ENCODE measurements at places on chromosomes 7 and 10.

DNA sequence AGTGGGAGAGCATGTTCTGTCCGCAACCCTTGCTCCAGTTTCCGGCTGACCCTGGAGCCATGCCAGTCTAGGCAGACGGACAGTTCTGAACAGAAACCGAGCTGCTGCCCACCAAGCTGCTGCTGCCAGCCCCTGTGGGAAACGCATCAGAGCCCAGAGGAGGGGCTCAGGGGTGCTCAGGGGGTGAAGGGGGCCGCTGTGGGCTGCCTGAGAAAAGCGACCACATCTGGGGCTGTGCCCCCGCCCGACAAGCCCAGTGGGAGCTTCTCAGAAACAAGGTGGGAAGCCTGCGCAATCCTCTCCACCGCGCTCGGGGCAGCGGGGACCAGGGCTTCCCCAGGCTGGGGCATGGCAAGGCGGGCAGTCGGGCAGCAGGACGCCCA is 38.8 kb upstream of the CFAP46 start:
- no peaks in the 10 kb centered on the region for H3K36me3 ChIP-seq
- no peak overlapping the region for H3K4me3 ChIP-seq
- H3K4me1 ChIP-seq, result no peaks in the 10 kb centered on the region
- no peaks in the 10 kb centered on the region for H3K27me3 ChIP-seq
- H3K27ac ChIP-seq, result no peak overlapping the region
- DNase-seq, result no peak

- no peaks in the 10 kb centered on the region for H3K4me1 ChIP-seq
- H3K27me3 ChIP-seq, result no peaks in the 10 kb centered on the region
- DNase-seq, result no peak
Observed at GRCh38 chr7:12458520-12459131, 55.0 kb upstream of the VWDE start.

DNA sequence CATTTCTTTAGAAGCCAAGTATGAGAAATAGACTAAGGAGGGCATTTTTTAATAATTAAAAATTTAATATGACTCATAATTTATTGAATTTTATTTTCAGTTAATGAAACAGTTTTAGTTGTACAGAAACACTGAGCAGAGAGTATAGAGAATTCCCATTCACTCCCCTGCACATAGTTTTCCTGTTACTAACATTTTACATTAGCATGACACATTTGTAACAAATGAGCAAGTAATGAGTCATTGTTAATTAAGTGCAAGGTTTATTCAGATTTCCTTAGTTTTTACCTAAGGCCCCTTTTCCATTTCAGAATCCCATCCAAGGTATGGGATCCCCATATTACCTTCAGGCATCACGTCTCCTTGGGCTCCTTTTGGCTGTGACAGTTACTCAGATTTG is 271.5 kb upstream of the FZD8 start:
- H3K27me3 ChIP-seq, result no peaks in the 10 kb centered on the region
- DNase-seq, result no peak

- peak overlapping the region; percentile 87 for H3K27ac ChIP-seq
- no peak for DNase-seq
- peaks cover 47% of the 10 kb centered on the region for H3K4me1 ChIP-seq
- H3K4me3 ChIP-seq, result no peak overlapping the region
- no peaks in the 10 kb centered on the region for H3K36me3 ChIP-seq
- no peaks in the 10 kb centered on the region for H3K27me3 ChIP-seq
Observed at GRCh38 chr7:134741907-134742635, 37.4 kb upstream of the CALD1 start.

- H3K4me1 ChIP-seq, result no peaks in the 10 kb centered on the region
- no peak overlapping the region for H3K4me3 ChIP-seq
- H3K27ac ChIP-seq, result no peak overlapping the region
- DNase-seq, result no peak
- H3K27me3 ChIP-seq, result no peaks in the 10 kb centered on the region
Observed at GRCh38 chr10:21954690-21955089, 48.8 kb downstream of the DNAJC1 start.

DNA sequence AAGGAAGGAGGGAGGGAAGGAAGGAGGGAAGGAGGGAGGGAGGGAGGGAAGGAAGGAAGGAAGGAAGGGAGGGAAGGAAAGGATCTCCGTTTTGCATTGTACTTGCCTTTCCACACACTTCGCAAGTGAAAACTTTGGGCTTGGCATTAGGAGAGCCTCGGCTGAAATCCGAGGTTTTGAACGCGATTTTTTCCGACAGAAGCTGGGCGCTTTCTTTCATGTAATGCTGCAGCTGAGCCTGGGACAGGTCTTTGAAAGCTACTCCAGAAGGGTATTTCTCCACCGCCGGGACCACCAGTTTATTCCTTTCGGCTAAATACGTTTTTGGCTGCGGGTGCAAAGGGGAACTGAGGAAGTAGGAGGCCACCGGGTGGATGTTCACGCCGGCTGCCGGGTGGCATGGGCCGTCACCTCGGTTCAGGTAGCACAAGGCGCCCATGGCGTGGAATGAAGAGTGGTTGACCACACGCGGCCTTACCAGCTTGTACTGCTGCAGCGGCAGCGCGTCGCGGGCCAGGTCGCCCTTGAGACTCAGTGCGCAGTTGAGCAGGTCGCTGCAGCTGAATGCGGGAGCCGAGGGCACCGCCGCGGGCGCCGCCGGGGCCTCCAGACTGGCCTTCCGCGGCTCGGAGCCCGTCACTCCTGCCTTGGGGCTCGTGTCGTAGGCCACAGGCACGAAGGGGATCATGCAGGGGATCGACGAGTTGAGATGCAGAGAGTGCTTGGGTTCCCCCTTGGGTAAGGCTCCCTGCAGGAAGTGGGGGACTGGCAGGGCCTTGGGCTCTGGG is 825 bp downstream of the FEZF1 start:
- H3K4me3 ChIP-seq, result no peak overlapping the region
- no peak for DNase-seq
- no peaks in the 10 kb centered on the region for H3K36me3 ChIP-seq

- peaks cover 16% of the 10 kb centered on the region for H3K4me1 ChIP-seq
- no peak overlapping the region for H3K4me3 ChIP-seq
- no peak for DNase-seq
- no peaks in the 10 kb centered on the region for H3K36me3 ChIP-seq
Observed at GRCh38 chr7:47942132-47942531, 6.1 kb downstream of the PKD1L1 start.

- DNase-seq, result no peak
- no peak overlapping the region for H3K4me3 ChIP-seq
- no peak overlapping the region for H3K27ac ChIP-seq
Observed at GRCh38 chr7:151742713-151743480, 134.0 kb downstream of the PRKAG2 start.

DNA sequence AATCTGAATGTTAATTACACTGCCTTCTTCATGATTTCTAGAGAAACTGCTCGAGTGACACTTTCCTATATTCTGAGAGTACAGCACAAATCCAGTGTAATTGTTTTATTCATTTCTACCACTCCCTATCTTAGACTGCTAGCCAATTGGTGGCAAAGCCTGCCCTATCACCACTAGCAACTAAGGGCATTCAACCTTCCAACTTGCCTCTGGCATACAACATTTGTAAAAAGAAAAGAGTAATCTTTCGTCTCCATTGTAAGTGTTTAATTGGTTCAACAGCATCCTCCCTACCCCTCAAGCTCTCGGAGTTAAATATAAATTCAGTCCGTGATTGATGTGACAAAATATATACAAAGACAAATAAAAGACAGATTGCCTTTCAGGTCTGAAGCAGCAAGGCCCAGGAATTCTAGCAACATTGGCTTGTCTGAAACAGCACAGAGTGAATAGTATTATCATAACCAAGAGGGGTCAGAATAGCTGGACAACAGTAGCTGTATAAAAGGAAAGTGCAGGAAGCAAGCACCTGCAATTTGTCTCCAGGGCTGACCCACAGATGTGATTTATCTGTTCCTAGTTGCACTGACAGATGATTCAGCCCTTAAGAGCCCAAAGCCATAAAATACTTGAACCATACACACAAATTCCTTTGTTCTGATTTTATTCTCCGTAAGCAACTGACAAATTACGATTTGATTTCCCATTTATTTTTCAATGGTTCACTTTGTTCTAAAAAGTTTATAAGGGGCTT is 47.6 kb upstream of the ANKRD1 start:
- no peak overlapping the region for H3K27ac ChIP-seq
- no peaks in the 10 kb centered on the region for H3K27me3 ChIP-seq
- no peaks in the 10 kb centered on the region for H3K36me3 ChIP-seq
- no peak overlapping the region for H3K4me3 ChIP-seq

All from ascending aorta (tissue), 2 donors.